GF-D8 (cell line): ENCODE measurements at places on chromosomes 7 and 10.

DNA sequence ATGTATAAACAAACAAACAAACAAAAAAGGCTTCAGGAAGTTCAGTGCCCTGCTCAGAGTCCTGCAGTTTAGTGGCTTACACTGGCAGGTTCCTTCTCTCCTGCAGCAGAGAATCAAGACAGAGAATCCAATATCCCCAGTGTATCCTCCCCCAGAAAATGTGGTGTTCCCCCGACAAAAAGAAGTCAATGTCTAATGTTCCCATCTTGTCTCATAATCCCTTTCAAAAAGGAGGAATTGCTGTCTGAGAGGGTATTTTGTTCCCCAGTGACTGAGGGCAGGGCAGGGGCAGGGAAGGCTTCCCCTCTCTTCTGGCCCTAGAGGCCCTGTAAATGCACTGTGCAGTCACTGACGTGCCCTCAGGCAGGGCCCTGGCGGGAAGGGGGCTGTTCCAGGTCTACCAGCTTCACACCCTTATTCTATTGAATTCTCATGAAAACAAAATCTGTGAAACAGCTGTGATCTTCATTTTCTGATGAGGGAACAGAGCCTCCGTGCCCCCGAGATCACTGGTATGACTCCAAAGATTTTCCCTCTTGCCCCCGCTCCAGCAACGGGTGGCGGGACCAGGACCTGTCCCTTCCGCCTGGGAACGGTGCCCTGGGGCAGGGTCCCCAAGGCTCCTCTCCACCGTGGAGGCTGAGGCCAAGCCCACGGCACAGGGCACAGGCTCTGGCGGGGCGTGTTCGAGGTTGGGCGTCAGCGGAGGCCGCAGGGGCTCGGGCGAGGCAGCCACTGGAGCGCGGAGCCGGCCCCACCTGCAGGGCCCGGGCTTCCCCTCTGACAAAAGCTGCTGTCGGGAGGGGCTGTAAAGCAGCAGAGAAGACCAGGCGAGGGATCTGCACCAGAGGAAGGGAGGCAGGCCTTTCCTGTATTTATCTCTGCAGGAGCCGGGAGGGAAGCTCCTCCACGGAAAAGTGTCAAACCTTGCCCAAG lies 13.4 kb upstream of the WDFY4 start:
- no peak for DNase-seq

- no peak for DNase-seq
Observed at GRCh38 chr10:52639652-52640051, 132.9 kb downstream of the MBL2 start.

DNA sequence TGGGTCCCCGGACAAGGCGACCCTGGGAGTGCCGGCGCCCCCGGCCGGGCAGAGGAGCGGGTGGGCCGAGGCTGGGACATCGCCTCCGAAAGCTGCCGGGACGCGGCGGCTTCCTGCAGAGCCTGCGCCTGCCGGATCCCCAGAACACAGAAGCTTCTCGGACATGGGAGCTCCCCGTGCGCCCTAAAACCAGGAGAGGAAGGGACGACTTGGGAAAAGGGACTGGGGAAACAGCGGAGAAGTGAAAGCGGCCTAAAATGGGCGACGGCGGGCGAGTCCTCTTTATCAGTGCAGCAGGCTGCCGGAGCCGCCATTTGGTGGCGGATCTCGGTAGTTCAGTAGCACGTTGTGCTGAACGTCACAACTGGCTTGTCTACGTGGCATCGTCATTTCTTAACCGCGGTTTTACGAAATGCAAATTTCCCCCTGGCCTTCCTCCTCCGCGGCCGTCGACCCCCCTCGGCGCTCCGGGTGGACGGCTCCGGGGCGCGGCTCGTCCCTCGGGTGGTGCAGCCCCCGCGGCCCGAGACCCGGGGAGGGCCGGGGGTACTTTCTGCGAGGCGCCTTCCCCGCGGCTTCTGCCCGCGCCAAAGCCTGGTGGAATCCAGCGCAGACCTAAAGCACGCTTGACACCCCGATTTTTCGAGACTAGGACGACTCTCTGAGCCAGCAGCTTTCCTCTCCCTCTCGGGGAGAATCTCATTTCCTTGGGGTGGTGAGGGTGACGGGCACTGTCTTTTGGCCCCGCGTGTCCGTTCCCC lies 9.9 kb upstream of the SPAG6 start:
- peak; percentile 74 for DNase-seq

GRCh38 chr7:134920026-134920753 lies 66.1 kb upstream of the AGBL3 start:
- no peak for DNase-seq

DNA sequence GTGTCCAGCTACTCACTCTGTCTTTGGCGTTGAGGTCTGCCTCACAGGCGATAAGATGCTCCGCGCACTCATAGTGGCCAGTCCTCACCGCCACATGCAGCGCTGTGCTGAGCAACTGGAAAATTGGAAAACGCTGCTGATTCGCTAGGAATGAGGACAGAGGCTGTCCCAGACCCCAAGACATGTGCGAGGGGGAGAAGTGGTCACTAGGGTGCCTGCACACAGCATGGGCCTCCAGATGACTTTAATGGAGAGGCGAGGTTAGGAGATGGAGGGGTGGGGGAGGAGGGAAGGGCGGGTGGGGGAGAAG lies 5.2 kb downstream of the ANKRD1 start:
- no peak for DNase-seq

DNA sequence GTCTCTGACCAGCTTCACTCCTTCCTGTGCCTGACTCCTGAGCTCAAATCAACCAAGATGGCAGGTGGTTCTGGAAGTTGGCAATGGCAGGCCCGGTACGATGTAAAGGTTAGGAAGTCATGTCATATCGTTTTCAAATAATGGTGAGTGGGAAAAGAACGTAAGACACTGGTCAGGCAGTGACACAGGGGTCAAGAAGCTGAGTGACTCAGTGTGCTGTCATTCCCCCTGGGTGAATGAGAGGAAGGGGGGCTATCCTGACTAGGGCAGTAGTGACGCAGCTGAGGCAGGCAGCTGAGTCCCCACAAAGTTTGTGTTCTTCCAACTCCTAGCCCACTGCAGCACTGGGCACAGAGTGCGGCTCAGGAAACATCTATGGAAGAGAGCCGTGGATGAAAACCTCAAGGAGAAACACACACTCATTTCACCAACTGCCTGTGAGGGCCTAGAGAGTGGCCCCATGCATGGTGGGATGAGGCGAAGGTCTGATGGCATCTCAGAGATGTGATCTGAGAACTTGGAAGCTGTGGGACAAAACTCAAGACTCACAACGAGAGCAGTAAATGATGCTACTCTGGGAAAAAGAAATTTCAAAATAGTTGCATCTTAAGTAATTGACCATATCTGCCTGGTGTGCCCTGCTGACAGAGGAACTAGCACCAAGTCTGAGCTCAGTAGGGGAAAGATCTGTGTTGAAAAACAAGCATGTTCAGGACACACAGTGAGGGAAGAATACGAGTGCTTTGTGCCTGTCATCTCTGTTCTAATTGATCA lies 23.2 kb downstream of the CREB3L2 start:
- DNase-seq, result no peak

- no peak for DNase-seq
Observed at GRCh38 chr10:792083-792791, 102.8 kb upstream of the DIP2C start.

- DNase-seq, result peak; percentile 33
Observed at GRCh38 chr7:134905375-134905774, 80.9 kb upstream of the AGBL3 start.

DNA sequence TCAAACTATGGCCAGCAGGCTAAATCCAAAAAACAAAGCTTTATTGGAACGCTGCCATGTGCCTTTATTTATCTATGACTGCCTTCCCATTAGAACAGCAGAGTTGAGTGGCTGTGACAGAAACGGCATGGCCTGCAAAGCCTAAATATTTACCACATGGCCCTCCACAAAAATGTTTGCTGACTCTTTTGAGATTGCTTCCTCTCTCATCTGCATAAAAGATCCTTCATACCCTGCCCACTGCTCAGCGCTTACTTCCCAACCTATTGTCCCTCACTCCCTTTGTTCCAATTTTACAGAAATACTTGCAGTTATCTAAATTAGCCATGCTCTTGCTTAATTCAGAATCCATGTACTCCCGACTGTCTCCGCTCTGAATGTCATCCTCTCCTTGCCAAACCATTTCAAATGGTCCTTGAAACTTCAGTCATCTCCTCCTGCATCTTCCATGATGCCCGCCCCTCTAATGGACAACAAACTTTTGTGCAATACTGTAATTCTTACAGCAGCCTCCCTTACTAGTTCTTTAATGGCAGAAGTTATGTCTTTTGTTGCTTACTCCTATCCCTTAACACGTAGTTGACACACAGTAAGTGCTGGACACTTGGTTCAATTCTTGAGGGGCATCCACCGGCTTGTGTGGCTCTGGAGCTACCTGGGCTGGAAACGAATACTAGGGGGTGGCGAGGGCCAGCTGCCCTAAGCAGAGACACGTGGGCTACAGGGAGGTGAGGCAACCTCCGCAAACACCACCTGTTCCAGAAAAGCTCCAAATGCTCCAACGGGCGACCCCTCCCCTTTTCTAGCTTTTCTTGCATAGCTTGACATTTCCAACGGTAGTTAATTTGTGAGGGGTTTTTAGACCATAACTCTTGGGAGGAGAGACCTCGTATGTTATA lies 832 bp downstream of the XRCC2 start:
- no peak for DNase-seq

GRCh38 chr7:30028216-30028748 lies at the start of gene PLEKHA8:
Gene PLEKHA8, plus strand, starts transcription at chr7:30028412. Its CDS starts 351 bp downstream, at chr7:30028763.
- peak; percentile 76 for DNase-seq
